Memory B cell (primary cell): ENCODE measurements at places on chromosomes 1 and 21.

GRCh38 chr1:181531441-181531840, 48.1 kb downstream of the CACNA1E start:
- no peak for DNase-seq

GRCh38 chr1:96559707-96560596, 161.6 kb upstream of the PTBP2 start:
- no peak for DNase-seq

DNA sequence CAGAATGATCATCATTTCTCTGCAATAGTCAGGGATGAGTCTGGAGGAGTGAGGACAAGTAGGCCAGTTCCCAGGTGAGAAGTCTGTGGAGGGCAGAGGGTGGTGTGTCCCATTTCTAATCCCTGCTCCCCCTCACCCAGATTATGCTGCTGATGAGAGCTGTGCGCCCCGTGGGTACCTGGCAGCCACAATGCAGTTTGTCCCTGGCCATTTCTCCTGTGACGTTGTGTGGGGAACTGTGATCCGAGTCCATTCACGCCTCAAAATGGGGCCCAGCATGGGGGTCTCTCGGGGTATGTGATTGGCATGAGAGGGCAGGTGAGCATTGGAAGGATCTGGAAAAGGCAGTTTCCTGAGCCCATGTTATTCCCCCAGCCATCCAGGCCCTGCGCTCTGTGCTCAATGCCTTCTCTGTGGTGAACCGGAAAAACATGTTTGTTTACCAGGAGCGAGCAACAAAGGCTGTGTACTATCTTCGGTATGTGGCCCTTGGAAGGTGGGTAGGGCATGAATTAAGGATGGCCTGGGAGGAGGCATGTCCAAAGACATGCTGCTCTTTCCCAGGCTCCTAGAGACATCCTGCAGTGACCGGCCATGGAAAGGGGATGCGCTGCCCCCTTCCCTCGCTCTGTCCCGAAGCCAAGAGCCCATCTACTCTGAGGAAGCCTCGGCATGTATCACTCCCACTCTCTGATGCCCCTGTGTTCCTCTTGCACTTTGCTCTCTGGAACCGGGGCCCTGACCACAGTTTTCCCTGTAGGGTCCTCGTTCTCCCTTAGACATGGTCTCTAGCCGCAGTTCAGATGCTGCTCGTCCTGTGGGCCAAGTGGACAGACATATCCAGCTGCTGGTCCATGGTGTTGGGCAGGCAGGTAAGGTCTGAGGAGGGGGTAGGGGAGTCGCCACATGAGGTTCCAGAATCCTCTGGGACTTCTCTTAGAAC, 16.4 kb downstream of the HYI start:
- DNase-seq: no peak

- no peak for DNase-seq
These were observed 114.8 kb upstream of the PTGFR start for GRCh38 chr1:78375996-78376395.

GRCh38 chr1:80894921-80895320, 905.8 kb upstream of the ADGRL2 start:
- no peak for DNase-seq

DNA sequence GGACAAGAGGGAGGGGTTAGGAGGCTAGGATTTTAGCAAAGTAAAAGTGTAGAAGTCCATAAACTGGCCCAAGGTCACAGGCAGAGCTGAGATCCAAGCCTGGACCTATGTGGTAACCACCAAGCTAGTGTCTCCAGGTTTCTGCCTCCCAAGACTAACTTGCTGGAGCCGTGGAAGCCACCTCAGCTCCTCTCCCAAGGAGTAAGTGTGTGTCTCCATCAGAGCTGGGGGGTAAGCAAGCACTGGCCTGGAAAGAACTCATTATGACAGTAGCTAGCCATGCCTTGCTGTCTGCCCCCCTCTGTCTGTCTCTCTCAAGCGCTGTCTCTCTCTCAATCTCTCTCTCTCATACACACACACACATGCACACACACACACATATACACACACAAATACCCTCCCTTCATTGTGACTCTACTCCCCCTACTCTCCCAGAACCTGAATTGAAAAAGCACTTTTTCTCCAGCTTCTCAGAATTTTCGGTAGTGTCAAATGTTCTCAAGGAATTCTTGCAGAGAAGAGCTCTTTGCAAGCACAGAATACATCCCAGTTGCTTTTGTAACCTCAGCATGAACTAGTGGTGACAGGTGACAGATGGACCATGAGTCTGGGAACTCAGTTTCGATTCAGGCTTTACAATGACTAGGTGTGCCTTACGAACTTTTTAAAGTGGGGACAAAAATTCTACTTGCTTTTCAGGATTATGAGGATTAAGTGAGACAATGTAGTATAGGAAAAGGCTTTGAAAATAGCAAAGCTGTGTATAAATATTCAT, 238.0 kb upstream of the FGGY start:
- no peak for DNase-seq

GRCh38 chr1:89149229-89149628, 23.3 kb upstream of the GBP2 start:
- DNase-seq: no peak

- no peak for DNase-seq
These were observed 53.6 kb downstream of the PEX14 start for GRCh38 chr1:10528066-10529014.
